Activated T-helper 1 cell treated with Interleukin-2 at 50 U/mL for 16 hours (primary cell): ENCODE measurements at places on chromosomes 11 and 22.

GRCh38 chr11:114857281-114857680, 179.0 kb downstream of the NXPE2 start:
- DNase-seq = no peak

GRCh38 chr11:128458321-128458720, 129.0 kb downstream of the ETS1 start:
- no peak for DNase-seq

DNA sequence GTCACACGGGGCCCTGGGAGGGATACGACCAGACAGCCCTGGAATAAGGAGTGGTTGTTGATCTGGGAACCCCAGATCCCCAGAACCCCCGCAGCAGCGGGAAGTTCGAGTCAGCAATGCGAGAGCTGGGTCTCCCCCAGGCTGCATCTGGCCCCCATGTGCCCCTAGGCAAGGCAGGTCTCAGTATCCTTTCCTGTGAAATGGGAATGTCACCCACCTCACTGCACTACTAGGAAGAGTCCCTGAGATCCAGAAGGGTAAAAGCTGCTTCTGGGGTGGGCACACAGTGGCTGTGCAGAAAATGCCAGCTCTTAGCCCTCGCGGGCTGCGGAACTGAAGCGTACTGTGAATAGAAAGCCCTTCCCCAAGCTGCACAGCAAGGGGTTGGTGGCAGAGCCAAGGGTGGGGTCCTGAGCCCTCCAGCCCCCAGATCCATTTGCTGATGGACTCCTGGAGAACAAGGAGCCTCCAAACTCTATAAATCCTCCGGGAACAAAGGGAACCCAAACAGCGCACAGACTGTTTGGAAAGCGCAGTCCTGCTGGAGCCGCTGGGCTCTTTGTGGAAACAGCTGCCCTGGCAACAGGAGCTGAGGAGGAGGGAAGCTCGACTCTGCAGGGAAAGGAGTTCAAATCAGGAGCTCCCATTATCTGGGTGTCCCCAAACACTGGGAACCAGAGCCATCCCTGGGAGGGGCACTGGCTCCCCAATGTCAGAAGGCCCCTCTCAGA, 68.2 kb upstream of the SHISAL1 start:
- DNase-seq = no peak

DNA sequence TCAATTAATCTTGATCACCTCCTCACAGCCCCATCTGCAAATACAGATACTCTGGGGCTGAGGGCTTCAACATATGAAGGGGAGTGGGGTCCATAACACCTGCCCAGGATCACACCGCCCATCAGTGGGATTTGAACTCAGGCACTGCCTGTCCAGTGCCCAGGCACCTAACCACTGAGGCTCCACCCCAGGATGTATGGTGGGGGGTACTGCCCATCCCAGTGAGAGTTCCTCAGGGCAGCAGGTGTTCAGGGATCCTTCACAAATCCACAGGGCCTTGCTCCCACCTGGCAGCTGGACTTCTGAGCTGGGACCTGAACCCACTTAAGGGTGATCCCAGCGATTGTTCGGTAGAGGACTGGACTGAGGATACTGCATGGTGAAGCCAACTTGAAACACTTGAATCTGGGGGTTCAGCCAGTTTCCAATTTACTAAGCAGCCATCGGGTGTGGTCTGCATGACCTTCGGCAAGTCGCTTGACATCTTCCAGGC, 33.3 kb downstream of the PRDM11 start:
- DNase-seq = no peak

DNA sequence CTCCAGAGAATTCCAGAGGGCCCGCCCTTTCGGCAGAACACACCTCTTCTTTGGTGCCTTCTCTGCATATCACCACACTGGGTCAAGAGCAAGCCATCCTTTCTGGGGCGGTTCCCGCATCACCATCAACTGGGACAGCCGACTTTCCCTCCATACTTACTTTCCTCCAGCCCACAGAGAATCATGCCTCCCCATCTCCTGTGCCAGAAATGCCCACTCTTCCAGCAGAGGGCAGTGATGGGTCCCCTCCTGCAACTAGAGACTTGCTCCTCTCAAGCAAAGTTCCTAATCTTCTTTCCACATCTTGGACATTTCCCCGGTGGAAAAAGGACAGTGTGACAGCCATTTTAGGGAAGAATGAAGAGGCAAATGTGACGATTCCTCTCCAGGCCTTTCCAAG, 157.7 kb downstream of the C11orf91 start:
- DNase-seq = no peak

DNA sequence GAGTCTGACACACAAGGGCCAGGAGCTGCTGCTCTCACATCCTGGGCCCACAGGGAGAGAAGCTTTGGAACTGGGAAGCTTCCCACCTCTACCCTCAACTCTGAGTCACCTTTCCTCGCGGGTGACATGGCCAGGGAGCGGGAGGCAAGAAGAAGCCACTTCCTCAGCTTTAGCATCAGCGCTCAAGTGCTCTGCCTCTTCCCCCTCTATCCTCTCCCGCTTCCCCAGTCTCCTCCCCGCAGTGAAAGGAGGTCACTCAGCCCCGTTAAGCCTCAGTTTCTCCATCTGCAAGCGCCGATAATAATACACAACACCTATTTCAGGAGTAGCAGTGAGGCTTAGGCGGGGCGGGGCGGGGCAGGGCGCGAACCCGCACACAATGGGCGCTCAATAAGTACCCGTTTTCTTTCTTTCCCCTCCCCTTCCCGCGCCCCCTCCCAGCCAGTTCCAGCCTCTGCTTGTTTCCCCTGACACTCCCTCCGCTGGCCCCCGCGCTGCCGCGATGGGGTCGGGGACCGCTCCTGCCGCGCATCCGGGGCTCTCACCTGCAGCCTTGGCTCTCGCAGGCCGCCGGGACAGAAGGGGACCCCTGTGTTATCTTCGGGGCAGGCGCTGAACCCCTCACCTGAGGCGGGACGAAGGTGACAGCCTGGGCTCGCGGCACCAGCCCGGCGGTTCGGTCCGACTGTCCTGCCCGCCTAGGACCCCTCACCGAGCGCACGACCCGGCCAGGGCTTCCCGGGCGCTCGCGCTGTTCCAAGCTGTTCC, 892 bp downstream of the GDPD5 start:
- DNase-seq = no peak

DNA sequence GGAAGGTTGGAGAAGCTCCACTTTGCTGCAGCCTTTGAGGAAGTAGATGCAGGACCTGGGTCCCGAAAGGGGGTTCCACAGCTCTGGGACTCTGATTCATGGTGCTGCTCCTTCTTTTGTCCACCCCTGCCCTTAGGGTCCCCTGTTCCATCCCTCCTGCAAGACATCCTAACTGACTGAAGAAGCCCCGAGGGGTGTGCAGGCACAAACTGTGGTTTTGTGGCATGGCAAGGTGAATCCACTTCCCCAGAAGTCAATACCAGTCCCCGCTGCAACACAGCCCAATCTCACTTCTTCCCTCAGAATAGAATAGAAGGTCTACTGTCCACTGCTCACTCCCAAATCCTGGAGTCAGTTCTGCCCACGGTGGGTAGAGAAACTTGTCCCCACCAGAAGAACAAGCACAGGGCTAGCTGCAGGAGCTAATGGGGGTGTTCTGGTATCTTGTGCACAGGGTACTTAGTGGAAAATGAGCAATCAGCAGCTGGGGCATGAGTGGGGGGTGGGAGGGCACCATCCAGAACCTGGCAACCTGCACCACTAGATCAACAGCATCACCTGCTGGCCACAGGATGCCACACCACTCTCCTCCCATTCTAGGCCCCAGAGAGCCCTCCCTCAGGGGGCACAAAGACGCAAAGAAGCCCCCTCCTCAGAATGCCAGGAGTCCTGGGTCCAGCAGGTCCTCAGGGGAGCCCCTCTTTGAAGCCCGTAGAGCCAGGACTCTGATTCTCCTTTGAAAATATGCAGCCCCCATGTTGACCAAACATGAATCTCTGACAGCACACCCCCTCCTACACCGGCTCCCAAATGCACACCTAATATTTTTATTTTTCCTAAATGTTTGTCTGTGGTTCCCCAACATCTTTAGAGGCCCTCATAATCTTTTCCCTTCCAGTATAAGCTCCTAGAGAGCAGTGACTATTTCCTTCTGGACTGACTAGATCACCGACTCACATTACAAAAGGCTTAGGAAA, 14.1 kb downstream of the SPATA19 start:
- no peak for DNase-seq

- no peak for DNase-seq
Measured at GRCh38 chr11:76246271-76246933, 40.1 kb upstream of the WNT11 start.

GRCh38 chr22:49825944-49826602, 1.6 kb downstream of the BRD1 start:
- peak; percentile 34 for DNase-seq

GRCh38 chr11:30282289-30282631, 40.6 kb upstream of the ARL14EP start:
- DNase-seq = no peak

GRCh38 chr22:49657275-49657973, 170.2 kb downstream of the BRD1 start:
- DNase-seq = peak; percentile 54

DNA sequence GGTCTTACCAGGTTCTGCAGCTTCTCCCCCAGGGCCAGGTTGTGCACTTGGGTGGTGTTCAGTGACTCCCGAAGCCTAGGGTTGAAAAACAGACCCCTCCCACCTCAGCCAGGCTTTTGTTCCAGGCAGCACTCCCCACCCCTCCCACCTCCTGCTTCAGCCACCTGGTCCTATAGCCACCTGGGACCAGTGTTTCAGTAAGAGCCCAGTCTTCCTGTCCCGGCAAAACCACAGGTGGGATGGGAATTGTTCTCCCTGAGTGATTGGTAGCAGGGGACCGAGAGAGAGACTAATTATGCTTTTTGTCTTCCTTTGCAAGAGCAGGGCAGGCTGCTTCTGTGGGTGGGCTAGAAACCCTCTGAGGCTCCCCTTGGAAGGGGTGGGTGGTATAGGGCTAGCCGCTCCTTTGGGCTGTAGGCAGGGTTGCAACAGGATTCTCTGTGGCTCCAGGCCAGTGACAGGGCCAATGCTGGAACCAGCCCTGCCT, 8.5 kb upstream of the NAALADL1 start:
- no peak for DNase-seq

DNA sequence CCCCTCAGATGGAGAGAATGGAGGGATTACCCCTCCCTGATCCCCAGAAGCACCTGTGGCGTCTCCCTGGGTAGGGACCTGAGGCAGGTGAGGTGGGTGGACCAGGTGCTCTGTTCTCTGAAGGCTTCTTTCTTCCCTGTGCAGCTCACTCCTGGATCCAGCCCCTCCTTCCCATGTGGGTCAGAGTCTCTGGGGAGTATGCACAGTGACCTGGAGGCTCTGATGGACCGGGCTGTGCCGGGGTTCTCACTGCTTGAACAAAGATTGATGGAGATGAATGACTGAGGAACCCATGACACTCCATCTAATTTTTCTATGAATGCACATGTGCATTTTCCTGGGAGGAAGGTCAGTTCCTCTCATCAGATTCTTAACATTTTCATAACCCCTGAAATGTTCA, 78.6 kb upstream of the SHANK2 start:
- no peak for DNase-seq

DNA sequence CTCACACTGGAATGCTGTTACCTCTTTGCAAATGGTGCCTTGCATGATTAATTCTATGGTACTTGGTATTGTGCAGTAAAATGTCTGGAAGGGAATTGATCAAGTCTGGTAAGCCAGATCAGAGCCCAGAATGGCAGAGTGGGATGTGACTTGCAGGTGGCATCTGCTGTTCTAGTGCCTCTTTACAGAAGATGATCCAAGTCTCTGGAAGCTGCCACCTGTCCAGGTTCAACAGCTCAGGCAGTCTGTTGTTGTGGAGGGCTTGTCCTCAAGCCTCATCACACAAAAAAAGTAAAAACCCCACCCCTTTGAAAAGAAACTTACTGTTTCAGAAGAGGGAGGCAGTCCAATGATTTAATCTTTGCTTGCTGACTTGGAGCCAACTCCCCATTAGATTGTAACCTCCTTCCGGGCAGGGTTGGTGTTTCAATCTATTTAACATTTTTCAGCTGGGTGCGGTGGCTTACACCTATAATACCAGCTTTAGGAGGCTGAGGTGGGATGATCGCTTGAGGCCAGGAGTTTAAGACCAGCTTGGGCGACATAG, 17.1 kb downstream of the ZNRF3 start:
- DNase-seq = no peak

DNA sequence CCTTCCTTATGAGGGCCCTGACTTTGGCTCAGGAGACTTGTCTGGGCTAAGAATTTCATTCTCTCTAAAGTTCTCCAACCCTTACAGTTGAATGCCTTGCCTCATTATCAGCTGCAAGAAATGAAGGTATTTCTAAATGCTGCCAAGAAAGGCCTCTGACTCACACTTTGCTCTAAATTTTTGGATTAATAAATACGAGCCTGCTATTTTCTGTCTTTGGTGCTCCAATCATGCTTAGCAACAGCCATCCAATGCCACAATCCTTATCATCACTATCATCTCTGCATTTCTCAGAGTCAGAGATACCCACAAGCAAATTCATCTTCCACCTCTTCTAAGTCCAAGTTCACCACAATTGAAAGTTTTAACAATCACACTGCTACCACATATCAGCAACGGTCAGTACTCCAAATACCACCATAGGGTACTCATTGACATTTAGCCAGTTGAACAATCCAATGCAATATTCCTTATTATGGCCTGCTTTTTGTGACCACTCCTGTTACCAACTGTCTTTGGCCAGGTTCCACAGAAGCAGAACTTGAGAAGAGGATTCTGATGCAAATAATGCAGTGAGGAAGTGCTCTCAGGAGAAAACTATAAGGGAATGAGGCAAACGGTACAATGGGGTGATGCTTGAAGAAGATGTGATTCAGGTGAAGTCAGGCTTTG, 5.7 kb downstream of the PATE2 start:
- DNase-seq = no peak

DNA sequence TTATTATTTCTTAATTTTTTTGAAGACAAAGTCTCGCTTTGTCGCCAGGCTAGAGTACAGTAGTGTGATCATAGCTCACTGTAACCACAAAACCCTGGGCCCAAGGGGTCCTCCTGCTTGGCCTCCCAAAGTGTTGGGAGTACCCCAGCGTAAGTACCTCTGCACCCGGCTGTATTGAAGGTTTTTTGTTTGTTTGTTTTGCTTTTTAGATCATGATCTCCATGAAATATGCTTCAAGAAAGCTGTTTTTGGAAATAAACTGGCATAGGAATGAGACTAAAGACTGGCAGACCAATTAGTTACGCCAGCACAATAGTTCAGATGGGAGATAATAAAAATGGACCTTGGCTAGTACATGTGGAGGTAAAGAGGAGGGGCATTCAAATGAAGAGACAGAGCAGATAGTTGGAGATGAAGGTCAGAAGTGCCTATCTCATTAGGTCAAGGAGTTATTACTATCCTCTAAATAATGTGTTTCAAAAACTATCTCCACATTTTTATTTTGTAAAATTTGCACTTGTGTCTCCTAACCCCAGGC, 4.1 kb upstream of the MRPL48 start:
- DNase-seq = no peak
